ENCODE measurements at places on chromosomes 6 and 20.
A peak's percentile ranks its signal among the peaks of the same experiment; 100 is the strongest.

GRCh38 chr6:110398778-110399177 lies 16.6 kb downstream of the DDO start:
- DNase-seq: no peak

DNA sequence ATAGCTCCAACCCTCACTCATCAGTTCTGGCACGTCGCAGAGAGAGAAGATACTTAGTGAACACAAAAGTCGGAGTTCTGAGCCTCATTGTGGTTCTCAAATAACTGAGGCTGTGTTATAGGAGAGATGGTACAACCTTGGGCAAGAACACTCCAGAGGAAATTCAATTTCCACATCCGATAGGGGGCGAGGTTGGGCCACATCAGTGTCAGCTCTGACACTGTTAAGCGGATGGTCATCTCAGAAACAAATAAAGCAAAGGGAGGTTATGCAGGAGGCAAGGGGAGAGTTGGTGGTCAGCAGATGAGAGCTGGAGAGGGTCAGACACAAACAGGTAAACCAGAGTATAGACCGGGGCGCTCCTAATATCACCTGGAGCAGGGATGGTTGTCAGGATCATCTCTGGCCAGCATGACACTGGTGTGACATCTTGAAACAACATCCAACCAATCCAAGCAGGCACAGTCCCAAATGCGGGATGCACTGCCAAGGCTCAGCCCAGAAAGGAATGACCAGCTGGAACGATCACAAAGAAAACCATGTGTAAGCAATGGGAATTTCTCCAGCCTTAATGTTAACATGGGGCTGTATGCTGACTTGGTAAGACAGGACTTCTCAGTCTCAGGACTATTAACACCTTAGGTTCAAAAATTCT lies 331.8 kb downstream of the HACE1 start:
- DNase-seq: no peak

GRCh38 chr20:40956542-40957264 lies 71.9 kb upstream of the TOP1 start:
- DNase-seq: no peak

GRCh38 chr6:42369568-42369967 lies 82.2 kb downstream of the TRERF1 start:
- peak; percentile 30 for DNase-seq

All from small intestine (tissue), 16 donors.